ENCODE measurements at places on chromosomes 4 and X.

DNA sequence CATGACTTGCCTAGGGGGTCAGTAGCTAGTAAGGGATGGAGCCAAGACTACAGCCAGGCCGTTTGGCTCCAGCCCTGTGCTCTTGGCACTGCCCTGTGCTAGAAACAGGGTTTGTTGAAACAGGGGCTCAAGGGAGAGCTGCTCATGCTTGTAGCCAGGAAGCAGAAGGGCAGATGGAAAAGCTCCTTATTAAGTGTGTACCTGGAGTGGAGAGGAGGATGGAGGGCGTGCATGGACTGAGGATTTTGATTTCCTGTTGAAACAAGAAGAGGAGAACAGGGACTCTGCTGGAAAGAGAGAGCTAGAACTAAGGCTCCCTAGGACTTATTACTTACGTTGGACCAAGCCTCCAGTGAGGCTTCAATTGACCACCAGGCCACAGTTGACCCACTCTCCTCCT lies 363.0 kb downstream of the MID1IP1 start:
- no peak for DNase-seq

DNA sequence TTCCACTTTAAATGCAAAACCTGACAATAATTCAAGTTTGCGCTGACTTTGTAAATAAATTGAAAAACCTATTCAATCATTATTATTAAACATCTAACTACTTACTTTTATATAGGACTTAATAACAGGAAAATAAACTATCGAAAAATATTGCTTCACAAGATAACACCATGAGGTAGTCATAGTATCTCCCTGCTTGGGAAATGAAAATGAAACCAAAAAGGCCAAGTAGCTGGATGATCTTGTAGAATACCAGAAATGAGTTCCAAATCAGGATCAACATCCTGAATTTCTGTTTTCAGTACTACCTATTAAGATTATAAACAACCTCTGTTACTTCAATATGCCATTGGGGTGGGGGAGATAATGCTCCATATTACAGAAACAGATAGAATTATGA lies 58.9 kb downstream of the CHIC2 start:
- no peak for DNase-seq

DNA sequence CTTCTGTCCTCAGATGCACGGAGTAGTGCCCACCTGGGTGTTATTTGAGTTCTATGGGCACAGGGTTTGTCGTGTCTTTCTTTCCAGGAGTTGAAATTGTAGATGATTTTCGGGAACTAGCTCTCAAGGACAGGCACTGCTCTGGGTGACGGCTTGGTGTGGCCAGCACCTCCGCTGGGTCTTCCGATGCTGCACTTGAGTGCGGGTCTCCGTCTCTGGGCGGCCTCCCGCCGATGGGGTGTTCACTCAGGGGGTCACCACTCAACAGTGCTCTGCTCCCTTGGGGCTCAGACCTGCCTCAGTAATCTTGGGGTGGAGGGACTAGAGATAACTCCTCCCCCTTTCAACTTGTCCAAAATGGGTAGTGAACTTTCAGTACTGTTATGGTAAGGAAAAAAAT lies 2.5 kb downstream of the ZFP92 start:
- no peak for DNase-seq

DNA sequence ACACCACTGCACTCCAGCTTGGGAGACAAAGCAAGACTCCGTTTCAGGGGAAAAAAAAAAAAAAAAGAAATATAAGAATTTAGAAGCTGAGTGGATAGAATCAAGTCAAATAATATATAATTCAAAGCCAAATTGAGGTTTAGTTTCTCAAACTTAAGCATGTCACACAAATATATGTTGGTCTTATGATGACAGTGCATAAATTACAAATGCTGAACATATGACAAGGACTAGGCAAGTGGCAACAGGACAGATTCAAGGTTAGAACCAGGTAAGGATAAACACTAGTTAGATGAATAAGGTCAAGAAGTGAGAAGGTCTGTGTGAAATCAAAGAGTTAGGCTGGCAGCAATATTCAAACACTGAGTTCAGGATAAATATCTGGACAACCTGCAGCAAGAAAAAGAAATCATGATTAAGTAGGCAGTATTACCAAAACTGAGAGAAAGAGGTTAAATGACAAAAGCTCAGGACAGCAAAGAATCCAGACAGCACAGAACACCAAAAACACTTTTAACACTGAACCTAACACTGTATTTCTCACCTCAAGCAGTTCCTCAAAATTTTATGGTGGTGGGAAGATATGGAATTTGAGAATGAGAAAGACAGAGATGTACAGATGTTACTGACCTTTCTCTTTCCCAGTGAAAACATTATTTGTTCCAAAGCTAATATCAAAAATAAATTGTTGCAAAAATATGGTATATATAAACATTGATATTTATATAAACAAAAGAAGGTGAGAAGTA lies 45.4 kb downstream of the ANKRD17 start:
- no peak for DNase-seq

DNA sequence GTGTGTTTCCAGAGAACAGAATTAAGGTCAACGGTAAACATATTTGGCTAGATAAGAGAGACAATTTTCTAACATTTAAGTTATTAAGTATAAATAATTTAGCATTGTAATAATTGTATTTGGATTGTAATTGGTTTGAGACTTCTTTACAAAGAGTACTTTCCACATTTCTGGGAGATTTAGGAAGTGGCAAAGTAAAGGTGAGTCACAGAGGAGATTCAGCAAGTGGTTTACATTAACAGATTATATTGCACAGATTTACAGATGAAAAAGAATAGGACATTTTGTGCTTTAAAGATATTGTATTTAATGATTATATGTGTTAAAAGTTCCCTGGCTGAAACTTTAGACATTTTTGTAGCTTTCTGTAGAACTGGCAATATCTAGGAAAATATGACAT lies 584.4 kb upstream of the AADAT start:
- no peak for DNase-seq

DNA sequence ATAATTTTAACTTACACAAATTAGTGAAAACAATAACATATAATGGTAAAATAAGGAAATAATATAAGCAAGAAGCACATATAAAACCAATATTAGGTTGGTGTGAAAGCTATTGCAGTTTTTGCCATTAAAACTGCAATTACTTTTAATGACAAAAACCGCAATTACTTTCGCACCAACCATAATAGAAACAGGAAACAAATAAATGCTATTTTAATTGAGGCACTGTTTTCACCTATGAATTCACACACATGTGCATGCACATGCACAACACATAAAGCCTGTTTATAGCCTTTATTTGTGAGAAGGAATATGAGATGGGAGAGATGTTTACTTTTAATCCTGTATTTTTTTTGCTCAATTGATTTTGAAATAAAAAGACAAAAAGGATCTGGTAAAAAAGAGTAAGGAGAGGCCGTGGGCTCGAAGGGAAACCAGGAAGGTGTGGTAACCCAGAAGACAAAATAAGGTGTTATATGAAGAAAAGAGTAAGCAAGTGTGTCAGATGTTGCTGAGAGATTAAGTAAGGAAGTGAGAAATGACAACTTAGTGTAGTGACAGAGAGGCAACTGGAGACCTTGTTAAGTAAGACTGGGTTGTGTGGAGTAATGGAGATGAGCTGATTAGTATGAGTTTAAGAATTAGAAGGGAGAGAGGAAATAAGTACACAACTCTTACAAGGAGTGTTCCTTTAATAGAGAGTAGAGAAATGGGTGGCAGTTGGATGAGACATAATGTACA lies 69.0 kb downstream of the KLHL13 start:
- DNase-seq: no peak

DNA sequence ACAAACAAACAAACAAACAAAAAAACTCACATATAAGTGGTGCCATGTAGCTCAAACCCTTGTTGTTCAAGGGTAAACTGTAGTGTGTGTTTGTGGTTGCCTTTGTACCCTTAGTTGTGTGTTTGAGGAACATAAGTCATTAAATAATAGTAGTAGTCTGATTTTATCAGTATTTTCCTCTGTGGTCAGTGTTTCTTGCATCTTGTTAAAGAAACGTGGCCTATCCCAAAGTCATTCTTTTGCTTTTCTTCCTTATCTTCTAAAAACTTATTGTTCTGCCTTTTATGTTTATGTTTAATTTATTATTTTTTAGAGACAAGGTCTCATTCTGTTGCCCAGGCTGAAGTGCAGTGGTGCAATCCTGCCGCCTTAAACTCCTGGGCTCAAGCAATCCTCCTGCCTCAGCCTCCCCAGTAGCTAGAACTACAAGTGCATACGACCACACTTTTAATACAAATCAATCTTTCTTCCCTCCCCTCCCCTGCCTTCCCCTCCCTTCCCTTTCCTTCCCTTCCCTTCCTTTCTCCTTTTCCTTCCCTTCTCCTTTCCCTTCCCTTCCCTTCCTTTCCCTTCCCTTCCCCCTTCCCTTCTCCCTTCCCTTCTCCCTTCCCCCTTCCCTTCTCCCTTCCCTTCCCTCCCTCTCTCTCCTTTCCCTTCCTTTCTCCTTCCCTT lies 26.4 kb downstream of the PRIMPOL start:
- DNase-seq: no peak

DNA sequence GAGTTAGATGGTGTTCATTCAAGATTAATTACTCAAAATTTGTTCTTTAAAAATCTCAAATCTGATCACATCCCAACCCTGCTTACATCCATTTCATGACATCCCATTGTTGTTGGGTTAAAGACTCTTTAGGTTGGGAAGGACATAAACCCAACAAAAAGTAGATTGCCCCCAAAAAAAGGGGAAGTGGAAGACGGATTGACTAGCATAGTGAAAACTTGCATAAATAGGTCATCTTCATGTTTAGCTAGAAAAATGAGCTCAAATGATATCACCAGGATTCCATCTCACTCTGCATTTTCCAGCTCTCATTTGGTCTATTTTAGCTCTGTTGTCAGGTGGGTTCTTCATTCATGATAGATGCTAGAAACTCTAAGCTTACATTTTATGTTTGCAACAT lies 18.5 kb upstream of the TET2 start:
- DNase-seq: no peak

DNA sequence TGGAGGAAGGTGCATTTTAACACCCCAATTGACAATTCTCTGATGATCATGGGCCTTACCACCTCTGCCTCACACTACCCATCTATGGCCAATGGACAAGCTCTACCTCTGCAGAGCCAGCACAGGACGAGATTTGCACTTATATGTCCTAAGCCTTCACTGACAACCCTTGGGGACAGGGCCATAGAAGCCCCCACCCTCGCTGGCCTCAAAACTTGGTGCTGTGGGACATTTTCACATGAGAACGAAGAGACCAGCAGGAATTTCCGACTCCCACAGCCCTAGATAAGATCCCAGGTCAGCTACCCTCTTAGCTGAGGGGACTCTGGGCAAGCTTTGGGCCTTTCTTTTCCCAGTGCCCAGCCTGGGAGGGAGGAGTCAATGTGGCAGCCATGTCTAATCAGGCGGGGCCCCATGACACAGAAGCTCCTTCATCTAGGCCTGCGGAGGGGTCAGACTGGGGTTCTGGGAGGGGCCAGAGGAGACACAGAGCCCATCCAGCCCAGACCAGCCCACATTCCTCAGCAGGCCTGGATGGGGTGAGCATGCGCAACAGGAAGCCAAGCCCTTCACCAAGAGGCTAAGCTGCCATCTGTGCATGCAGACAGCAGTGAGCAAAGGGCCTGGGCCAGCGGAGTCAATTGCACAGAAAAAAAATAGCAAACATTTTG lies 12.1 kb downstream of the PJA1 start:
- DNase-seq: no peak

DNA sequence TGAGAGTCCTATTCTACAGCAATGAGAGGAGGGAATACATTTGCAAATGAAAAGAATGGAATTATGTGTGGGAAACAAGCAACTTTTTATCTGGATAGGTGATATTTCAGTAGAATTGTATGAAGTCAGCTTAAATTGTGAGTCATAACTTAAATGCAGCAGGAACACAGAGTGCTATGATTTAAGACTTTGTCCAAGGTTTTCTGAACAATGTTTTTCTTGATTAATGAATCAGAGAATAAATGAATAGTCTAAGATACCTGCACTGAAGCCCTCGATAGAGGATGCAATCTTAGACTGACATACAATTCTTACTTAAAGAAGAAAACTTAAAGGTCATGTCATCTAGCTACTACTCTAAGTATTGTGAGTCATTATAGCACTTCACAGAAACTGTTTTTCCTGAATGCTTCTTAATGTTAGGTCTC lies 8.0 kb downstream of the ARHGEF38 start:
- DNase-seq: no peak

- DNase-seq: no peak
These were observed 23.2 kb downstream of the APOO start for GRCh38 chrX:23884427-23885024.

DNA sequence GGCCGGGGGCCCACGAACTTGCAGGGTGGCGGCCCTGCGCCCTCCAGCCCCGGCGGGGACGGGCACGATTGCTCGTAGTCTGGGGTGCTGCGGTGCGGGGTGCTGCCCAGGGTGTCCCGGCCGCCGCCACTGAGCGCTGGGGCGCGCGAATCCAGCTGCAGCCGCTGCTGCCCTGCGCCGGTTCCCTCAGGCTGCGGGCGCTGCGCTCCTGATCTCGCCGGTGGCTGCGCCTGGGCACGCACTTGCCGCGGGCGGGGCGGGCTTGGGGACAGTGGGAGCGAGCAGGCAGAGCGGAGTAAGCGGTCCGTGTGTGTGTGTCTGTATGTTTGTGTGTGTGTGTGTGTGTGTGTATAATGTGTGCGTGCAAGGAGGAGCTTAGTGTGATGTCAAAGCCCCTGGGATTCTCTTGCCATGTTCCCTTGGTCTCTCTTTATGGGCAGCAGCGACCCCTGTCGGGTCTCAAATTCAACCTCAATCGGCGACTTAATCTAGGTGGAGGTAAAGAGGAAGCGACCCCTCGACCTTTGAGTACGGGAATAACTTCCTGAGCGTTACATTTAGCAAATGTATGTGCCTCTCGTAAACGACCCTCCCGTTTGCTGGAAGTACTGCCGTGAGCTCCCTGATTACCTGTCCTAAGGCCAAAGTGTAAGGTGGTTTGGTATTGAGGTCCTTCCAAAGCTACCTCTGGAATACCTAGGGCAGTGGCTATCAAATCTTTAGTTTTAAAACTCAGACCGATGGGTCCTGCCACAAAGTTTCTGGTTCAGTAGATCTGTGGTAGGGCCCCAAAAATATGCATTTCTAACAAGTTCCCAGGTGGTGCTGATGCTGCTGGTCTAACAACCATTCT lies at the start of gene RNF150:
Gene RNF150 (minus strand): TSS at position 324 of the 853 bp plus-strand sequence.
- DNase-seq: peak; percentile 69

DNA sequence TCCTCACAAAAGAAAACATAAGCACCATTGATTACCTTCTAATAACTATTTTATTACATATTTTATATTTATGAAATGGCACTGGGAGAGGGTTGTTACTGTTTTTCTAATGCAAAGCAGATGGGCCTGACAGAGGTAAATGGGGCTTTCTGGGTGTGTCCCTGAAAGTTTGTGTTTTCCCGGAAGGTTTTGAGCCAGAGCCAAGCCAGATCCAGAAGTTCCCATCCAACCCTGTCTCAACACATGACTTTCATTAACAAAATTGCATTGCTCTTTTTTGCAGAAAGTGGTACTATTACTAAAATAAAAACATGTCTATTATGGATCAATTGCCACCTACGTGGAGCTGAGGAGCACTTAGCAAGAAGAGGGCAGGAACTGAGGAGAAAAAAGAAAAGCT lies 181.3 kb downstream of the RAB28 start:
- no peak for DNase-seq

DNA sequence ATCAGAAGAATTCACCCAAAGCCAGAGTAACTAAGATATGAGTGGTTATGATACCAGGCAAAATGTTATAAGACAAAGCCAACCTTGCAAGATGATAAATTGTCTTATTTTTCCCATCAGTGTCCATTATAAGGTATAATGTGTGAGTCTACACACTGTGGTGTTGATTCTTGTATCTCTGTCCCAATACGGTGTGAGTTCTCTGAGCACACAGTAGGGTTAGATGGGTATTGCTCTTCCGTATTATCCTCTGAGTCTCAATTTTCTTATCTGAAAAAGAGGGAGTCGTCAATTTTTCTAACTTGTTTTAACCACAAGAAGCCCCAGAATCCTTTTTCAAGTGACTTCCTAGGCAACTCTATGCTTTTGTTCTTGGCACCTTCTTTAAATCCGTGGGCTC lies 69.9 kb downstream of the HMGB2 start:
- no peak for DNase-seq
